ENCODE measurements at places on chromosomes 11 and 22.
A peak's percentile ranks its signal among the peaks of the same experiment; 100 is the strongest.

GRCh38 chr11:73680687-73681086, 34.3 kb downstream of the PLEKHB1 start:
- no peak for DNase-seq

GRCh38 chr11:2102883-2103213, 36.3 kb downstream of the IGF2 start:
- no peak for DNase-seq

- DNase-seq, result no peak
These were observed 44.1 kb upstream of the RAB1B start for GRCh38 chr11:66224226-66224855.

DNA sequence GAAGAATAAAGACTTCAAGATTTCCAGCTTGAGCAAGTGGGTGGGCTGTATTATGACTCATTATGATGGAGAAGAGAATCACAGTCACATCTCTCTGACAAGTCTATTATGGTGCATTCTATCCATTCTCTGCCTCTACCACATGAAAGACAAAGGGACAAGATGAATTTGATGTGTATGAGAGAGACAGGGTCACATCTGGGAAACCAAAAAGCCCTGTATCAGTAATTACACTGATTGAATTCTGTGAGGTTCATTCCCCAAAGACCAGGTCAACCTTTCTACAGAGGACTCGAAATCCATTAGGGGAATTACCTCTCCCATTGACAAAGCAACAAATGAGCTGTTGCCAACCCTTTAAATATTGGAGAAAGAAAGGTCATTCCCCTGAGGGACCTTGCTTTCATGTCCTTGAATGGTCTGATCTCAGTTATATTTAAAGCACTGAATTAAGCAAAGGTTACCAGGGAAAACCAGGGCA, 109.6 kb downstream of the USP35 start:
- DNase-seq, result no peak

DNA sequence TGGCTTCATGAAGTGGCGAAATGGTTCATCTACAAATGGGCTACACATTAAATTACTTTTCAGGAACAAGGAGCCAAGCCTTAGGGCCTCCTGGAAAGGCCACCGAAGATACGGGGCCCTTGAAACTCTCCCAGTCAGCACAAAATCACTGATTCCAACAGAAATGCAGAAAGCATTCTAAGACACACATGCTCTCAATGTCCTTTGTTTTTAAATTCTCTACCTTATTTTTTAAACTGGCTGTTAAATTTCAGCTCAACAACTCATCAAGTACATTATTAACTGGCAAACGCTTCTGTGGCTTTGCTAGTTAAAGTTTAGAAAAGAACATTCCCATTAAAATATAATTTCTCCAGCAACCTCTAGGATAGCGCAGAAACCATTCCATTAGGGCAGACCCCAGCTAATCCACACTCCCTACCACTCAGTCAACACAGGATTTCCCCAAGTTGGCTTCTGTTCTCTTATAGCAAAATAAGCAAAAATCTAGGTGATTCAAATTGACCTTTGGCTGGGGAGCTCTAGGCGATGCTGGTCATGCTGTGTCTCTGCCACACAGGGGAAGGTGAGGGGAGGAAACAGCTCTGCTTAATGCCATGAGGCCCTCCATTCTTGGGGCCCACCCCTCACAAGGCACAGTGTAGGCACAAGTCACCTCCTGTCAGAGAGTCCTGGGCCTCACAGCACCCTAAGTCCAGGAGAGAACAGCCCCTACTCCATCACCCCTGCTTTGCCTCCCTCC, 47.1 kb downstream of the PLEKHA7 start:
- DNase-seq, result no peak

GRCh38 chr22:40898850-40899357, 37.0 kb upstream of the DNAJB7 start:
- peak; percentile 64 for DNase-seq

DNA sequence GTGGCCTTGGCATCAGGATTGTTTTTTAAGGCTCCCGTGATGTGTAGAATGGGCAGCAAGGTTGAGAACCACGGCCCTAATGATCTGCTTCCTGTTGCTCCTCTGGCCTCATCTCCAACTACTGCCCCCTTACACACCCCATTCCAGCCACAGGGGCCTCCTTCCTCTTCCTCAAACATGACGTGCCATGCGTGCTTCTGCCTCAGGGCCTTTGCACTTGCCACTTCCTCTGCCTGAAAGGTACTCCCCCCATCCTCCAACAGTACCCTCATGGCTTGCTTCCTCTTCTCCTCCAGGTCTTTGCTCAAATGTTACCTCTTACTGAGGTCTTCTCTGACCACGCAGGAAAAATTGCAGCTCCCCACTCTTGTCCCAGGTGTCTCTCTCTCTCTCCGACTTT, 93.9 kb upstream of the CSNK2A3 start:
- DNase-seq, result no peak

GRCh38 chr11:8415195-8415594, 151.5 kb upstream of the LMO1 start:
- DNase-seq, result no peak

GRCh38 chr22:24843048-24843447, 37.0 kb downstream of the SGSM1 start:
- DNase-seq, result no peak

DNA sequence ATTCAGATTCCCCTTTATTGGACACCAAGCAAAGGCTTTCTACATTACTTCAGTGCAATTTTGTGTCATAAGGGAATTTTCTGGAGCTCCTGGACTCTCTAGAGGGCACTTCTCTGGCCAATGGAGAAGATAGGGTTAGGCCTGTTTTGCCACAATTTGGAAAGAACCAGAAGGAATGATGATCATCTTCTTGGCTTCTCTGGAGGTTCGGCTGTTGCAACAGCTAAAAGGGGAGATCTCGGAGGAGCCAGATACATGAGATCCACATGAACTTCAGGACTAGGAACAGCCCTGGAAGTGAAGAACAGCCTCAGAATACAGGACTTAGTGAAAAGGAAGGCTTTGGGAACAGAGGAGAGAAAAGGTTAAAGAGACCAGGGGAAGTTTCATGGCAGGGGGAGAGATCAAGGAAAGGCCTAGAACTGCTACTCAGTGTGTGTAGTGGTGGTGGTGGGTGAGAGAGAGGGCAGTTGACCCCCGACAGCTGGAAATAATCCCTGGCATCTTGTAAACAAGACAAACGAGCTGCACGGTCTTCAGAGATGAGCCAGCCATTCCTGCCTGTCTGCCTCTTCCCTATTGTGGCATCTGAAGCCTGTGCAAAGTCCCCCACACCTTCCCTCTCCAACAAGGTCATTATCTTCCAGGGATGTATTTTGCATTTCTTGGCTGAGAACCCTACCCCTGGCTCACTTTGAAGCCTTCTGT, 83.8 kb downstream of the CCDC81 start:
- no peak for DNase-seq

- DNase-seq, result no peak
These were observed 145.4 kb downstream of the OPCML start for GRCh38 chr11:133386852-133387251.

GRCh38 chr22:19429950-19430889, 1.3 kb downstream of the HIRA start:
- no peak for DNase-seq

DNA sequence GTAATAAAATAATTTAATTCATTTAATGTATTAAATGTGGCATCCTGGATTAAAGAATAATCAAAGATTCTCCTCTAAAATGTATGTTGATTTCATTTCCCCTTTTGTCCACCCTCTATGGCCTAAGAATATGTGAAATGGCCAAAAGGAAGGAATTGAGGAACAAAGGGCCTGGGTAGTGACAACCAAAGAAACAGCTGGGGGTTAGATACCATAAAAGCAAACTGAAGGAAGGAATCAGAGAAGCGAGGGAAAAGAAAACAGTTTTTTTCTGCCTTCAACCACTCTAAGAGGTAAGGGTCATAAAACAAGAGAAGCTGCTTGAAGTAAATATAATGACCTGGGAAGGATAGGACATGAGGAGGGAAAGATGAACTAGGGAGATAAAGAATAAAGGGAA, 139.3 kb downstream of the FAM76B start:
- no peak for DNase-seq

- no peak for DNase-seq
These were observed 1068.3 kb downstream of the OPCML start for GRCh38 chr11:132464003-132464342.

GRCh38 chr11:105244160-105244825, 104.7 kb upstream of the CARD18 start:
- peak; percentile 94 for DNase-seq

DNA sequence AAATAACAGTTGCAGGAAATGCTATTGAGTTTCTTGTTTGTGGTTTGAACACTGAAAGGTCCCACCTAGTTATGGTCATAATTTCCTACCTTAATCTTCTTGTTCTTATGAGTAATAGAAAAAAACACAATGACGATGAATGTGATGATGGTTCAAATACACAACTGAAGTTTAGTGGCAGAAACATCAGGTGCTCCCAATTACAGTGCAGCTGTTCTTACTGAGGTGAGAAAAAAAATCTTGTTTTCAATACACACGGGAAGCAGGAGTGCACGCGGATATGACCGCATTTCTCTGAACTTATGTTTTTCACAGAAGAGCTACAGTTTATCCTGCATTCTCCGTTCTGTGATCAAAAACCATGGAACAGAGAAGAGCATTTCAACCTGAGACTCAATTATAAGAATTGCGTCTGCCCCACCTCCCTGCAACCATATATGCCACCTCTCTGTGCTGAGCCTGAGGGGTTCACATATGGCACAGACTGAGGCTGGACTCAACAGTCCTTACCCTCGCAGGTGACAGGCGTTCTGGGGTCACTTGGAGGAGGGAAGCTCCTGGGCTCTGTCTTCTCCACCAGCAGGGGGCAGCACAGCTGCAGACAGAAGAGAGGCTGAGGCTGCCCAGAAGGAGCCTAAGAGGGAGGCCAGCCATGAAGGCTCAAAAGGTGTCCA, 99.7 kb upstream of the IGLL5 start:
- DNase-seq, result no peak

- no peak for DNase-seq
These were observed 21.5 kb upstream of the EMID1 start for GRCh38 chr22:29183971-29184848.

- DNase-seq, result peak; percentile 10
These were observed 154.9 kb upstream of the CEP126 start for GRCh38 chr11:101759771-101760450.

GRCh38 chr11:19234231-19234817, 6.4 kb downstream of the E2F8 start:
- no peak for DNase-seq

GRCh38 chr22:19821523-19822300, 33.0 kb downstream of the GNB1L start:
- no peak for DNase-seq

DNA sequence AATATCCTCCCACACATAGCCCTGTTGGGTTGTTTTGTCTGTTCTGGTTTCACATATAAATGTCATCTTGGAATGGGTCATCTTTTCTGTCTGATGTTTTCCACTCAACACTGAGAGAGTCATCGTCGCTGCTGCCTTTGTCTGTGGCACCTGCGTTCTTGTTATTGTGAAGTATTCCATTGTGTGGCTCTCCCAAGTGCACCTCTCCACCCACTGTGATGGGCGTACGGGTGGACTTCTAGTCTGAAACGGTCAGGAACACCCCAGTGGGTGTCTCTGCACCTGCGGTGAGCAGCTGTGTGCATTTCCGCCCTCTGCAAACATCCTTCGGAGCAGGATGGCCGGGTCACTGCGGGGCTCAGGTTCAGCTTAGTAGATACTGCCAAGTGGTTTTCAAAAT, 34.5 kb upstream of the RTL6 start:
- no peak for DNase-seq

- DNase-seq, result no peak
These were observed 75.5 kb downstream of the PACSIN2 start for GRCh38 chr22:42939451-42939881.

GRCh38 chr11:27379449-27379848, 16.4 kb upstream of the CCDC34 start:
- no peak for DNase-seq

GRCh38 chr22:47042861-47043496, 280.5 kb downstream of the TBC1D22A start:
- no peak for DNase-seq

GRCh38 chr11:13310443-13310842, 32.9 kb downstream of the BMAL1 start:
- DNase-seq, result no peak

All from SW 1271 (cell line).